ENCODE measurements at places on chromosomes 1 and 21.

GRCh38 chr21:15414057-15414456, 315.7 kb upstream of the USP25 start:
- no peak for DNase-seq

DNA sequence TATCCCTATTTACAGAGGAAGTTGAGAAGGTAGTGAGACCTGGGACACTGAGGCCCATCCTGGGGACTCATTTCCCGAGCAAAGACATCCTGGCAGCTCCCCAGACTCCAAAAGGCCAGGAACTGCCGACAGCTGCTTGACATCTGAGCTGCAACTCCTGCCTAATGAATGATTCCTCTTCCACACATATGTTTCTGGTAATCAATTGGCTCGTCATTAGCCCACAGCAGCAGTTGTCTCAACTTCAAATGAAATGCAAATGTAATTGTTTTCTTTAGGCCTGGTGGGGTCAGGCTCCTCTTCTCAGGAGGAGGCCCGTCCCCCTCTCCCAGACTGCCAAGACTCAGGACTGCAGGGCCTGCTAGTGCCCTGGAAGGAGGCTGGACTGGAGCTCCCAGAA, 61.8 kb upstream of the DISP3 start:
- no peak for DNase-seq

GRCh38 chr1:45723248-45723930, 27.1 kb downstream of the IPP start:
- DNase-seq = no peak

DNA sequence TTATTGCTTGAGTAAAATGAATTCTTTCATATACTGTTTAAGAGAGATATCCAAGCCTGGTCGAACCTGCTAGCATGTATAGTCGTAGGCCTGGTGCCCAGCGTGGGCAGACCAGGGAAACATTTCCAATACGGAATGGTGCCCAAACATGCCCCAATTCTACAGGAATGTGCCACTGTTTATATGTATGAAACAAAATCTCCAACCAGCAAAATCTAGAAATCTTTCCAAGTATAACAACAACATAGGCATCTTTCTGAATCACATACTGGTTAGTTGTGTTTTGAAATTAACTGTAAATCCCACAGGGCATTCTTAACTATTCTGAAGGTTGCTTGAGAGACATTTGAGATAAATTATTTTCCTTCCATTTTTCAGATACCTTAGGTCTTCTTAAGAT, 17.0 kb upstream of the ABCD3 start:
- DNase-seq = no peak

GRCh38 chr1:241985787-241986186, 13.1 kb downstream of the MAP1LC3C start:
- DNase-seq = peak; percentile 31

GRCh38 chr1:41919764-41920397, 1.2 kb upstream of the HIVEP3 start:
- peak; percentile 58 for DNase-seq

- no peak for DNase-seq
Observed at GRCh38 chr1:42767510-42768000, 506 bp downstream of the C1orf50 start.

DNA sequence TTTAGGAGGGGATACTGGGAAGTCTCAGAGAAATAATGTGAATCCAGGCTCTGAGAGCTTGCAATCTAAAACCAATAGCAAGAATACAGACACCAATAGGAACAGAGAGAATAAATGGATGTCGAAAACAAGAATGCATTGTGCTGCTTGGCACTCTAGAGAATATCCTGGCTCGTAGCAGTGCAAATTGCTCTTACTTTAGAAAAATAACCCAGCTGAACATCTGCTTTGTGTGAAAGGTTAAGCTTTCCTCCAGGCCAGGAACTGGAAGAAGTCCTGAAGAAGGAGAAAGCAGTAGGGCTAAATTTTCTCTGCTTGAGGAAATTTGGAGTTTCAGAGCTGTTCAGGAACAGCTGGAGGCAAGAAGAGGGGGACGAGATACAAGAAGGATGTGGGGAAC, 382.3 kb downstream of the HHIPL2 start:
- DNase-seq = no peak

- DNase-seq = no peak
Observed at GRCh38 chr1:229030630-229031029, 240.3 kb upstream of the RAB4A start.

DNA sequence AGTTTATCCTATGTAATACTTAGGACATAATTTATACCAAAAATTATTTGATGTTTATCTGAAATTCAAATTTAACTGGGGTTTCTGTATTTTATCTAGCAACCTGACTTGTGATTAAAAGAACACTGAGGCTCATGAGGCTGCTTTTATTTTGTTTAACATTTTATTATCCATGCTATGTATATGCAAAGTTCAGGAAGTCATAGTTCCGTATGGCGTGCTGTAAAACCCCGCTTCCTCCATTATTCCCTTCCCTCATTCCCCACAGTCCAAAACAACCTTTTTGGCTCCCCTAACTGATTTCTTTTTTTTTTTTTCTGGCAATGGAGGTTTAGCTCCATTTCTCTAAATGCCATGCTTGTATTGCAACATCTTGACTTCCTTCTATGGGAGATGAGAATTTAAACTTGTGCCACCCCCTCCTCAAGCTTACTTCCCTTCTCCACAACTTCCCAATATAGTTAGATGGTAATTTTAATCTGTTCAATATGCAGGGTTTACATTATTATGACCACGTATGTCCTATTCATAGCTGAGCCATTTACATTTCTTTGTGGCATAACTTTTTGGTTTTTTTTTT, 138.0 kb upstream of the DNAH14 start:
- no peak for DNase-seq

DNA sequence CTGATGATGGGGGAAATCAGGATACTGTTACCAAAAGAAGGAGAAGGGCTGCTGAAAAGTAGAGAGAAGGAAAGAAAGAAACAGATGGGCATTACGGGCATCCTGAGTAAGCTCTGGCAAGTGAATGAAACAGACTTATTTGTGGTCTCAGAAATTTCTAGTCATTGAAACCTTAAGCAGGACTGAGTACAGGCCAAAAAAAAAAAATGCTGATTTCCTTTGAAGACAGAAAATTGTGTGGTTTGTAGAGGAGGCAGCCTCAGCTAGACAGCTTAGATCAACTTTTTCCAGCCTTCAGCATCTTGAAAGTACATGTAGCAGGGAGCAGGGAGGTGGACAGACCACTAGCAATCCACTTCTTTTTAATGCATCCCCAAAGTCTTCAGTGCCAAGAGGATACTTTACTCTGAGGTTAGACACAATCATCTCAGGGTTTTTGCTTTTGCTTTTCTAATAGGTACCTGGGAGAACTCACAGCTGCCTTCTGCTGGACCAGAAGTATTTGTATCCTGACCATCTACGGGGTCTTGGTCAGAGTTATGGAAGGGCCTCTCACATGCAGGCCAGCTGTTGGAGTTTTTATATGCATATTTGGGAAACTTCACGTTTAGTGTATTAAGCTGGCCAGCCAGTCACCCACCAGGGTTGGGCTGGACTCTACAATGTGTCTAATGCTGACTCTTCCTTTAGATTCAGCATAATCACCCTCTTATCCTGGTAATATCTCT, 10.6 kb upstream of the CAPZB start:
- no peak for DNase-seq

- DNase-seq = no peak
Observed at GRCh38 chr1:235697508-235697907, 47.9 kb upstream of the GNG4 start.

GRCh38 chr1:20148571-20149500, 9.7 kb downstream of the PLA2G2F start:
- no peak for DNase-seq

- no peak for DNase-seq
Observed at GRCh38 chr1:88708011-88708410, 23.9 kb downstream of the PKN2 start.

GRCh38 chr1:47187926-47188250, 1.9 kb downstream of the PDZK1IP1 start:
- DNase-seq = no peak

DNA sequence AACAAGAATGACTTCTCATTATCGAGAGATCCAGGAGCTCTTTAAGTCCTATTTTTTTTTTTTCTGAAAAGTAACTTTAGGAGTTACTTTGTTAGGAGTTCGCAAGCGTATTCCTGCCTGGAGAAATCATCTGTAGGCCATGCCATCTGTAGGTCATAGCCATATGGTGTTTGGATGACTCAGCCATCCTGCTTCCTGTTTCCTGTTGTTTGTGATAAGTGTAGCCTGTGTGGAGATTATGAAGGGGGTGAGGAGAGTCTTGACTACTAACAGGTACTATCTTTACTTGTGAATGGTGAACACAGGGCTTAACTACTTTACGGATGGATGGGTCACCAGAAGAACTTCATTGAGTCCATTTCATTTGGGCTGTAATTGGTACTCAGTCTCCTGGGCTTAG, 327.2 kb downstream of the PTPRU start:
- DNase-seq = no peak

DNA sequence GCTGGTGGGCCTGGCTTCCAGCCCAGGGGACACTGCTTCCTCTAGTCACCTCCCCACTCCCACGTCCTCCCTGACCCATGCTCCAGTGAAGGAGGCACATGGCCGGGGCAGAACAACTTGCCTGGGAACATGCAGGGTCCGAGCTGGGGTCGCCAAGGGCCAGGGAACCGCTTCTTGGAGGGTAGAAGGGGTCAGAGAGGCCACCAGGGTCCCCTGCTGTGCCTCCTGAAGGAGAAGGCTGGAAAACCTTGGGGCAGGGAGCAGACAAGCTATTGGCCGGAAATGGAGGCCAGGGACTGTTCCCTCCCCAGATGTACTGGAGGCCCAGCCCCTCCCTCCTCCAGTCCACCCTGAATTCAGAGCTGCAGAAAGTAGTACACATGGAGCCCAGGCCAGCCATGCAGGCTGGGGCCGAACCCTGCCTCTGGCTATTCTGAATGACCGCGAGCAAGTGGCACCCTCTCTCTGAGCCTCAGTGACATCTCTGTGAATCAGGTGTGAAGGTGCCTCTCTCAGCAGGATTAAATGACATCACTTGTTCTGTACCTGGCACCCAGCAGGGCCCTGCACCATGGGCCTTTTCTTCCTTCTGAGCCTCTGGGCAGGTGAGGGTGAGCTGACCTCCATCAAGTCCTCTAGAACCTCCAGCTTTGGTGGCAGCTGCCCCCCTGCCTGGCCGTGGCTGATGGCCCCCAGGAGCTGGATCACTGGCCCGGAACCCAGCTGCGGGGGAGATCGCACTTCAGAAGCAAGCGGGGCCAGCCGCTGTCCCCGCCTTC, 15.7 kb downstream of the SPOCD1 start:
- no peak for DNase-seq

DNA sequence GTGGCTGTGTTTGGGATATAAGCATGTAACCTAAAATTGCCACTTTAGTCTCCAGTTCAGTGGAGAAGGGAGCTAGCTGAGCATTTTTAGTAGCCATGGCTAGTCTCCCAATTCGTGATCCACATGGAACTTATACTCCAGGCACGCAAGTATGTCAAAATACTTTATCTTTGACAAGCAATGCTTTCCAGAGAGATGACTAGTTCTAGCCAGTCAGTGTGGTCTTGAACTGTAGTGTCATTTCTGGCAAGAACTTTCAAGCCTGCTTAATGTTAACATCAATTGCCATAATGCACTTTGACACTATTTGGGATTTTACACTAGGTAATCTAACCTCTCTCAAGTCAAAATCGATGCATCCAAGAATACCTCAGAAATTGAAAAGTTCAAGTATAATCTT, 660.0 kb downstream of the PTPRC start:
- DNase-seq = no peak

DNA sequence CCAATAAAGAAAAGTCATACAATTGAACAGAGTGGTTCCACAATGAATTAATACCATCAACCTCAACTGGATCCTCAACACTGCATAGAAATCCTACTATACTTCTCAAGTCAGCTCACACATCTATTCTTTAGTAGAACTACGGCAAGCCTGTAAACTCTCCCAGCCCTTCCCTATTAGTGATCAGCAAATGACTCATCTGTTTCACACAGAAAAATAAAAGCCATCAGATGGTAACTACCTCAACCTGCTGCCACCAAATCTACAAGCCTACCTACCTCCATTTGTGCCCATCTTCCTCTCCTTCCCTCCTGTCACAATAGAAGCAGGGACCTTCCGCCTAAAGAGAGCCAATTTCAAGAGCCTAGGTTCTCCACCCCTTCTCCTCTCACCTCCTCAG, 63.6 kb downstream of the DMAP1 start:
- no peak for DNase-seq

- no peak for DNase-seq
Observed at GRCh38 chr1:30753660-30754123, 3.9 kb downstream of the LAPTM5 start.

- DNase-seq = no peak
Observed at GRCh38 chr1:174040387-174040786, 18.2 kb upstream of the RC3H1 start.

DNA sequence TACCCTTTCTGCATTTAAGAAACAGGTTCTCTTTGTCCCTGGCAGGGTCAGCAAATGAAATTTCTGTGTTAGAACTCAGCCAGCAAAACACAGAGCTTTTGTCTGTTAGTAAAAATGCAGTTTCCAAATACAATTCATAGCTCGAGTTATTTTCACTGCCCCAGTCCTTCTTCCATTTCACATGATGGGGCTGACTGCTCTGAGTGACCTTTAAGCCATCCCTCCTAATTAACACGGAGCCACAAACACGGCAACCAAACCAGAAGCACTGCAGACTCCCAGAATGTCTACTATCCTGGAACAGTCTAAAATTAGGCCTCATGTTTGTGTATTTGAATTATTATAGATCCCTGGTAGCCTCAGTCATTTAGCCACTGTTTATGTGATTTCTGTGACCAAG, 99.1 kb upstream of the RGS4 start:
- DNase-seq = no peak

DNA sequence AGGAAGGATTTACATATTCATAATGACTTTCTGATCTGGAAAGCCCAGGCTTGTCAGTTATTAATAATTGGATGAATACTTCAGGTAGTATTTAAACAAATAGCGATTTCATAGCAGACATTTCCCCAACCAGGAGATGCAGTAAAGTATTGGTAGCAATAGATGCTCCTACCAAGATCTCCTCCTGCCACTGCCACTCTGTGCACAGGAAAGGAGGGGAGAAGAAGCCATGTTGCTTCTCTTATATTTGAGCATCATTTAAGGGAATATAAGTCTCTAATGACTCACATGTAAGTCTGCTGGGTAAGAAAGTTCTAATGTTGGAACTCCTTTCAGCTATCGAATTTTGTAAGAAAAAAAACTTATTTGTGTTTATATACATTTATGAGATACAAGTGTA, 420 bp upstream of the IFI16 start:
- DNase-seq = no peak

- no peak for DNase-seq
Observed at GRCh38 chr1:101971304-101971703, 25.4 kb downstream of the OLFM3 start.

DNA sequence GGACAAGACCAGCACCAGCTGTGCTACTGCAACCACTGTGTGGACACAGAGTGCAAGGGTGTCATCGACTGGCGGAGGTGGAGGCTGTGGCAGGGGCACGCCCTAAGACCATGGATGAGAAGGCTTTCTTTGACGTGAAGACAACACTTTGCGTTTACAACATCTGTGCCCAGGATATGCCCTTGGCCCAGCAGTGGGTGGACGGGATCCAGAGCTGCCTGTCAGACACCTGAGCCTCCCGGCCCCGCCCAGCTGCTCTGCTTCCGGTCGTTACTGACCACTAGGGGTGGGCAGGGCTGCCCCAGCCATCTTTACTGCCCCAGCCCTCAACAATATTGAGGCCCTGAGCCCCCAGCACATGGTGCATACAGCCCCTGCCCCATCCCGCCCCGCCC, 21.4 kb upstream of the NPPB start:
- DNase-seq = no peak

Data from NCI-H1930 (cell line).